ENCODE measurements at places on chromosomes 12 and 14. TPM values are rescaled to one million over a fixed set of nuclear protein-coding genes. Genes with fewer than 3 reads are reported as not detected.

DNA sequence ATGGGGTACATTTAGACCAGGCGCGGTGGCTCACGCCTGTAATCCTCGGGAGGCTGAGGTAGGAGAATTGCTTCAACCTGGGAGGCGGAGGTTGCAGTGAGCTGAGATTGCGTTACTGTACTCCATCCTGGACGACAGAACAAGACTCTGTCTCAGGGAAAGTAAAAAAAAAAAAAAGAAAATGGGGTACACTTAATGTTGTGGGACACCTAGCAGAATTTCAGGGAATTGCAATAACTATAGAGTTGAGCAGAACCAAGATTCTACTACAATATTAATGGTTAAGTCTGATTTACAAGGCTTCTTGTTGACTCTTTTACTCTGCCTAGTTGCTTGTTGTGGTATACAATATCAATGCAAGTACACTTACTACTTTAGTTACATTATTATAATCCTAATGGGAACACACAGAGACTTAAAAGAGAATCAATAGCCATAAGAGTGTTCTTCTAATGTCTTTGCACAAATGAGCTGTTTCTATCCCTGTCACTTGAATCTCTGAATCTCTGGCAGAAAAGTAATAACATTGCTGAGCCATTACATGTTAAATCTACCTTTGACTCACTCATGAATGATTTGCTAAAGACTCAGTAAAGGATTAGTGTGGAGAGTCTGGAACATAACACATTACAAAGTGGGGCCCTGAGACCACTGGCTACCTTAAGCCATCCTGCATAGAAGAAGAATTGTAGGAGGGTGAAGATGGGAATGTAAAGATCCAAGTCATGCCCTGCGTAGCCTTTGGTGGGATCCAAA lies 22.7 kb downstream of the BEST3 start:
- H3K4me1 ChIP-seq = no peaks in the 10 kb centered on the region
- no peak overlapping the region for H3K4me3 ChIP-seq
- H3K36me3 ChIP-seq = no peaks in the 10 kb centered on the region
- no peak overlapping the region for H3K27ac ChIP-seq
- DNase-seq = no peak

GRCh38 chr12:57733928-57734327 lies 4.6 kb downstream of the AGAP2 start:
- H3K4me1 ChIP-seq = peaks cover 9% of the 10 kb centered on the region
- no peaks in the 10 kb centered on the region for H3K36me3 ChIP-seq
- peaks cover 64% of the 10 kb centered on the region for H3K27me3 ChIP-seq
- DNase-seq = no peak
- H3K27ac ChIP-seq = no peak overlapping the region
- no peak overlapping the region for H3K4me3 ChIP-seq

Gene ACSS3
- 22.4 TPM for total RNA-seq

GRCh38 chr14:80344208-80344607 lies 132.9 kb upstream of the DIO2 start:
- H3K4me1 ChIP-seq = no peaks in the 10 kb centered on the region
- DNase-seq = no peak
- no peaks in the 10 kb centered on the region for H3K27me3 ChIP-seq
- no peak overlapping the region for H3K4me3 ChIP-seq
- H3K36me3 ChIP-seq = no peaks in the 10 kb centered on the region

Gene CRIP2
- total RNA-seq = 31.5 TPM

- H3K27me3 ChIP-seq = no peaks in the 10 kb centered on the region
- no peaks in the 10 kb centered on the region for H3K4me1 ChIP-seq
- no peak overlapping the region for H3K27ac ChIP-seq
- no peak for DNase-seq
- no peak overlapping the region for H3K4me3 ChIP-seq
Observed at GRCh38 chr12:94416613-94417012, 43.1 kb downstream of the CEP83 start.

DNA sequence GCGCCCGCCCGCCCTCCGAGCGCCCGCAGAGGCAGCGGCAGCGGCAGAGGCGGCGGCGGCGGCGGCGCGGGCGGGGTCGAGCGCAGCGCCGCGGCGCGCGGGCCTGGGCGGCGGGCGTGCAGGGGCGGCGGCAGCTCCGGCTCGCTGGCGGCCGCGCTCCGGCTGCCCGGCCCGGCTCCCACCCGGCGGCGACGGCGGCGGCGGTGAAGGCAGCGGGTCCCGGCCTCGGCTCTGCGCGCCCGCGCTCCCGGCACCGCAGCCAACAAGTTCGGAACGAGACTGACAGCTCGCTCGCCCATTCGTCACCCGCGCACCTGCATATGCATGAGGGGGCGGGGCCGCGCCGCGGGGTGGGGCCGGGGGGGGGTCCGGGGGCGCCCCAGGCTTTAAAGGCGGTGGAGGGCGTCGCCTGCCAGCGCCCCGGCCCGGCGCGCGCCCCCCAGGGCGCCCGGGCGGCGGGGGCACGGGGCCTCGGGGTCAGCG lies at the start of gene JAG2:
Gene JAG2 (minus strand): TSS at position 281 of the 483 bp plus-strand sequence. CDS start 356 bp downstream, outside the sequence.
- peaks cover 21% of the 10 kb centered on the region for H3K27me3 ChIP-seq
- no peaks in the 10 kb centered on the region for H3K36me3 ChIP-seq
- DNase-seq = no peak
- H3K27ac ChIP-seq = no peak within 1 kb of the TSS

Gene OR2AP1
- not detected for total RNA-seq

DNA sequence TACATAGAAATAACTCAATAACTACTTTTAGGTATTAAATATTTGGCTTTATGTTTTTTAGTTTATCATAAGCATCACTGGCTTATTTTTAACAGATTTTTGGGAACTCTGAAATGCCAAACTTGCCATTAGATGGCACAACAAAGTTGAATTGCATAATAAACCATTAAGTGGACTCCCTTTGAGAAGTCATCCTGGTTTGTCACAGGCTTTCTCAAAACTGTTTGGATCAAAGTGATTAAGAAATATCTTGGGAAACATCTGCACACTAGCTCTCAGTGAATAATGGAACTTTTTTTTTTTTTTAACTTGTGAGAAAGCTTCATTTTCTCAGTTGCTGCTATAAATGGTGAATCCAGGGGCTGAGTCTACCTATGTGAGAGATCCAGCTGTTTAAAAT lies 4.3 kb downstream of the SLC16A7 start:
- H3K36me3 ChIP-seq = no peaks in the 10 kb centered on the region
- peaks cover 10% of the 10 kb centered on the region for H3K4me1 ChIP-seq
- no peak overlapping the region for H3K27ac ChIP-seq

Gene DLK1
- total RNA-seq = not detected

- DNase-seq = no peak
- no peaks in the 10 kb centered on the region for H3K4me1 ChIP-seq
- no peak overlapping the region for H3K27ac ChIP-seq
- peaks cover 37% of the 10 kb centered on the region for H3K27me3 ChIP-seq
- no peaks in the 10 kb centered on the region for H3K36me3 ChIP-seq
- H3K4me3 ChIP-seq = no peak overlapping the region
Observed at GRCh38 chr12:56927281-56927680, 6.9 kb downstream of the SDR9C7 start.

Gene KRT82
- not detected for total RNA-seq

- peaks cover 11% of the 10 kb centered on the region for H3K4me1 ChIP-seq
- no peak overlapping the region for H3K27ac ChIP-seq
- DNase-seq = peak; percentile 99
Observed at GRCh38 chr14:99654235-99654985, 9.5 kb downstream of the HHIPL1 start.

DNA sequence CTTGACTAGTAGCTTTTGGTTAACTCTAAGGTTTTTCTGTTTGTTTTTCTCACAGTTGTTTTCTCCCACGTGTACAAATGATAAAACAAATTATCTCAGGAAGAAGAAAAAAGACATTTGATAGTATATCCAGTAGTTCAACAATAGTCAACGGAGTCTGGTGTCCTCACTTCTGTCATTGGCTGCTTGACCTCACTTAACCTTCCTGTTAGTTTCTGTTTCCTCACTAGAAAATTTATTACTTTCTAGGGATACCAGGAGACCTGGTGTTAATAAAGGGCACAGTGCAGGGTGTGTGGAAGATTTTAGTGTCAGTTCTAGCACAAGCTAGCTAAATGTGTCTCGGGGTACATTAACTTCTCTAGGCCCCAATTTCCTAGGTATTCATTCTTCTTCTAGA lies 116.0 kb downstream of the PRKCH start:
- peaks cover 13% of the 10 kb centered on the region for H3K4me1 ChIP-seq
- no peak overlapping the region for H3K4me3 ChIP-seq
- H3K36me3 ChIP-seq = no peaks in the 10 kb centered on the region
- DNase-seq = no peak
- no peak overlapping the region for H3K27ac ChIP-seq

Gene EPYC
- 1.8 TPM for total RNA-seq

DNA sequence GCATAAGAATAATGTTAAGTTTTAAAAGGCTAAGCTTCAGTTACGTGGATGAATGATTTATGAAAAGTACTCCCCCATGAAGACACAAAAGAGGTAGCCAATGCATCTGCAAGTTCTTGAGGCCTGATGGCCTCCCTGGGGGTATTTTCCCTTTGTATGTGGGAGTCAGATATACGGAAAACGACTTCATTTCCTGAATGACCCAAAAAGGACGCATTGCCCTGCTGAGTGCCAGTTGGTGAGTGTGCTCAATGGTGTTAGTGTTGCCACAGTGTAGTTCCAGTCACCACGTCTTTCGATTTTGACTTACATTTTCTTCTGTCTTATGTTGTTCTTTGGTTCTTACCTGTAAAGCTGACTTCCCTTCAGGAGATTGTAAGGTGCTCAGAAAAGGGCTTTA lies 8.0 kb downstream of the ETV6 start:
- DNase-seq = no peak
- peaks cover 3% of the 10 kb centered on the region for H3K36me3 ChIP-seq
- H3K4me3 ChIP-seq = no peak overlapping the region
- H3K27ac ChIP-seq = peak overlapping the region; percentile 23

DNA sequence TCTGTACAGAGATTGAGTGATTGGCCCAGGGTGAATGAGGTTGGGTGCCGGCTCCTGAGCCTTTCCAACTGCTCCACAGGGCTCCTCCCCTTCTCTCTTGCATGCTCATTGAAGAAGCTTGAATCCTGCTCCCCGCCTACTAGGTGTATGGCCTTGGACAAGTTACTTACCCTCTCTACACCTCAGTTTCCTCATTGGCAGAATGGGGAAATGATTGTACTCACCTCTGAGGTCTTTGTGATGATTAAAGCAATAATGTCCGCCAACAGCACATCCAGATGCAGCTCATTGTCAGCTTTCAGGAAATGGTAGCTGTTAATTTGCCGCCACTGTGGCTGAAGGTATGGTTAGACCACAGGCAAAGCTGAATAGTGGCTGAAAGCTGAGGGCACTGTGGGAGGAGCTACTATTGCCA lies 174.1 kb downstream of the CRADD start:
- H3K4me1 ChIP-seq = no peaks in the 10 kb centered on the region
- no peak for DNase-seq
- H3K27ac ChIP-seq = no peak overlapping the region
- no peaks in the 10 kb centered on the region for H3K36me3 ChIP-seq
- no peaks in the 10 kb centered on the region for H3K27me3 ChIP-seq

- peak overlapping the region; percentile 83 for H3K27ac ChIP-seq
- H3K4me1 ChIP-seq = peaks cover 21% of the 10 kb centered on the region
- DNase-seq = peak; percentile 94
- H3K36me3 ChIP-seq = peaks cover 10% of the 10 kb centered on the region
- H3K27me3 ChIP-seq = no peaks in the 10 kb centered on the region
Observed at GRCh38 chr12:123478762-123479161, 20.8 kb downstream of the SNRNP35 start.

- DNase-seq = peak; percentile 63
- no peak overlapping the region for H3K4me3 ChIP-seq
- peaks cover 19% of the 10 kb centered on the region for H3K4me1 ChIP-seq
- no peaks in the 10 kb centered on the region for H3K36me3 ChIP-seq
- no peaks in the 10 kb centered on the region for H3K27me3 ChIP-seq
Observed at GRCh38 chr14:68767248-68767645, 25.6 kb downstream of the ZFP36L1 start.

DNA sequence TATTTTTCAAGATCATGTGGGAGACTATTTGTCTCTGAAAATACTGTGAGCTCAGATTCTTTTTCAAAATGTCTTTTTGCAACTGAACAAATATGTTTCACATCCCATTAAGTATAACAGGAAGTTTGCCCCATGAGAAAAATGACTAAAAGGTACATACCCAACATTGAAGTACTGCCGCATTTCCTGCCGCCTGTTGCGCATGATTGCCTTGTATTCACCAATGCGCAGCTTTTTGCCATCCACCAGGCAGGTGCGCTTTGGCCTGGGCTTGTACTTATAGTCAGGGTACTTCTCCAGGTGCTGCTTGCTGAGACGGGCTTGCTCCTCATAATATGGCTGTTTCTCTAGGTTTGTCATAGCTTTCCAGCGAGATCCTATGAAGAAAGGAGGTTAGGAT lies 413.2 kb downstream of the SOX5 start:
- H3K27me3 ChIP-seq = no peaks in the 10 kb centered on the region
- no peak overlapping the region for H3K4me3 ChIP-seq
- H3K4me1 ChIP-seq = no peaks in the 10 kb centered on the region
- H3K27ac ChIP-seq = no peak overlapping the region
- no peaks in the 10 kb centered on the region for H3K36me3 ChIP-seq

- no peak for DNase-seq
- peaks cover 38% of the 10 kb centered on the region for H3K36me3 ChIP-seq
- no peak overlapping the region for H3K4me3 ChIP-seq
- H3K27me3 ChIP-seq = no peaks in the 10 kb centered on the region
- no peak overlapping the region for H3K27ac ChIP-seq
Observed at GRCh38 chr14:52911904-52912303, 38.9 kb downstream of the FERMT2 start.

- H3K4me3 ChIP-seq = no peak overlapping the region
- H3K36me3 ChIP-seq = peaks cover 74% of the 10 kb centered on the region
- no peak for DNase-seq
- no peaks in the 10 kb centered on the region for H3K27me3 ChIP-seq
- H3K4me1 ChIP-seq = peaks cover 75% of the 10 kb centered on the region
- H3K27ac ChIP-seq = peak overlapping the region; percentile 81
Observed at GRCh38 chr14:52877628-52878027, 73.2 kb downstream of the FERMT2 start.

DNA sequence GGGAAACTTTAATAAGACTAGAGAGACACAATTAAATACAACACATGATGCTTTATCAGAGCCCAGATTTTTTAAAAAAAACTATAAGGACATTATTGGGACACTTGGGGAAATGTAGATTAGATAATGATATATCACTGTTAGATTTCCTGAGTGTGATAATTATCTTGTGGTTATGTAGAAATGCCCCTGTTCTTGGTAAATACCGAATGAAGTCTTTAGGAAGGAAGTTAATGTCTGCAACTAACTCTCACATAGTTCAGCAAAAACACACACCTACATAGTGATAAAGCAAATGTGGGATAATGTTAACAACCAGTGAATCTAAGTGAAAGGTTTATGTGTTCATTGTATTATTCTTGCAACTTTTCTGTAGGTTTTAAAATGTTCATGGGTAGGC lies 14.6 kb upstream of the CACNB3 start:
- no peaks in the 10 kb centered on the region for H3K4me1 ChIP-seq
- DNase-seq = no peak
- peaks cover 4% of the 10 kb centered on the region for H3K27me3 ChIP-seq

- H3K27ac ChIP-seq = peak within 1 kb of the TSS; percentile 84
- peaks cover 30% of the 10 kb centered on the region for H3K4me1 ChIP-seq
- peak within 1 kb of the TSS; percentile 87 for H3K4me3 ChIP-seq
- no peaks in the 10 kb centered on the region for H3K27me3 ChIP-seq
Observed at GRCh38 chr12:118061011-118061872, at the start of gene WSB2. WSB2 (minus strand) TSS chr12:118061179; CDS start chr12:118061048, 131 bp downstream.

Gene OVCH1
- under 0.01 TPM for total RNA-seq

GRCh38 chr12:102326982-102327381 lies 129.3 kb upstream of the PMCH start:
- no peaks in the 10 kb centered on the region for H3K27me3 ChIP-seq
- no peak overlapping the region for H3K4me3 ChIP-seq
- H3K27ac ChIP-seq = no peak overlapping the region

- H3K27me3 ChIP-seq = no peaks in the 10 kb centered on the region
- no peak overlapping the region for H3K4me3 ChIP-seq
- DNase-seq = no peak
- H3K36me3 ChIP-seq = no peaks in the 10 kb centered on the region
- H3K4me1 ChIP-seq = no peaks in the 10 kb centered on the region
Observed at GRCh38 chr12:19453961-19454360, 14.7 kb downstream of the AEBP2 start.

Measured in osteoblast (primary cell).